ENCODE measurements at places on chromosomes 2 and 18.
A peak's percentile ranks its signal among the peaks of the same experiment; 100 is the strongest.

DNA sequence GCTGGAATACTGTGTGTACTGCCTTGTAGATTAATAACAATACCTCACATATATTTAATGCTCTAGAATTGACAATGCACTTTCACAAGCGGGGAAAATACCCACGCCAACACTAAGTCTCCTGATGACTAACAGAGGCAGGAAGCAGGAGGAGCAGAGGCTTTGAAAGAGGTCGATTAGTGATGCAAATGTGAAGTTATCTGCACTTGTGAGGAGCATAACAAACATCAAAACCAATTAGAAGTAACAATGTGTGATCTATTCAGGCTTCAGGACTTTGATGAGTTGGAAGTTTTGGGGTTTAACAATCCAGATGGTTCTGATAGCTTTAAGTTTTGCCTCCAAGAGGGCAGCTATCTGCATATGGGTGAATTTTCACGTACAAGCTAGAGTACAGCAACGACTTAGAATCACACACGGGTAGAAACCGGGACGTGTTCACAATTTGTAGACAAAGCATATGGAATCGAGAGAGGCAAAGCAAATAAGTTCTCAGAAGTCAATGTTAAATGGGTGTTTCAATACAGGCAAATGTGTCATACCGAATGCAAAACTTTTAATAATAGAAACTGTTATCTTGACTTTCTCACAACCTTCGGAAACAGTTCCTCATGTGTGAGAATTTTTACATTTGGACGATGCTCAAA is 114.5 kb downstream of the METTL8 start:
- no peak for DNase-seq
- H3K27ac ChIP-seq, result no peak overlapping the region
- peaks cover 2% of the 10 kb centered on the region for H3K36me3 ChIP-seq
- H3K4me3 ChIP-seq, result no peak overlapping the region
- peaks cover 7% of the 10 kb centered on the region for H3K4me1 ChIP-seq
- no peaks in the 10 kb centered on the region for H3K27me3 ChIP-seq

DNA sequence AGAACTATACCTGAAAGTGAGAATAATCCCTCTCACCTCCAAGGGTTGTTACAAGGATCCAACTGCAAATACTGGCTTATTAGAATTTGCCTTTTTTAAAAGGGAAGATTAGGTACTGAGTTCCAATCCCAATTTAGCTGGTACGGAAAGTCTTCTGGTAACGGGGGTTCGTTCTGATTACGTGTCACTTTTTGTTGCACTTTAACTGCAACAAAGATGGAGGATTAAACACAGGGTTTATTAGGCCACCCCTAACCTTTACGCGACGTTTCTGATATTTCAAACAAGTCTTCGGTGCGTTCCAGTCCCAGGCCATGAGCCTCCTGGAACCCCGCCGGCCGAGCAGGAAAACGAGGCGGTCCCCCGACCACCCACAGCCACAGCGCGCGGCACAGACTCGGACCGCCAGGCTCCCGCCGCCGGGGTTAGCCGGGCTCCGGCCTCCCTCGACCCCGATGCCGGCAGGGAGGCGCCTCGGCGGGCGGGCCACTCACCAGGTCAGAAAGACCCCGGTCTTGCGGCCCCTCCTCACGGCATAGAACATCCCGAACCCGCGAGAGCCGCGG is 411 bp downstream of the RNASEH1 start:
- no peaks in the 10 kb centered on the region for H3K27me3 ChIP-seq
- H3K4me1 ChIP-seq, result peaks cover 21% of the 10 kb centered on the region
- H3K4me3 ChIP-seq, result peak overlapping the region; percentile 91
- DNase-seq, result peak; percentile 52

- DNase-seq, result peak; percentile 84
- H3K27ac ChIP-seq, result no peak overlapping the region
- H3K27me3 ChIP-seq, result no peaks in the 10 kb centered on the region
These were observed 26.3 kb downstream of the MRPL35 start for GRCh38 chr2:86225581-86225980.

GRCh38 chr2:22843919-22844537 is 541.0 kb upstream of the KLHL29 start:
- no peaks in the 10 kb centered on the region for H3K36me3 ChIP-seq
- no peaks in the 10 kb centered on the region for H3K4me1 ChIP-seq

GRCh38 chr2:116317111-116317510 is 1497.4 kb upstream of the DDX18 start:
- no peak overlapping the region for H3K4me3 ChIP-seq
- H3K27me3 ChIP-seq, result no peaks in the 10 kb centered on the region
- no peak for DNase-seq
- no peaks in the 10 kb centered on the region for H3K4me1 ChIP-seq

- H3K4me3 ChIP-seq, result no peak overlapping the region
- peaks cover 11% of the 10 kb centered on the region for H3K4me1 ChIP-seq
- DNase-seq, result no peak
- H3K27ac ChIP-seq, result no peak overlapping the region
- no peaks in the 10 kb centered on the region for H3K36me3 ChIP-seq
These were observed 29.6 kb downstream of the GAD1 start for GRCh38 chr2:170846314-170846713.

DNA sequence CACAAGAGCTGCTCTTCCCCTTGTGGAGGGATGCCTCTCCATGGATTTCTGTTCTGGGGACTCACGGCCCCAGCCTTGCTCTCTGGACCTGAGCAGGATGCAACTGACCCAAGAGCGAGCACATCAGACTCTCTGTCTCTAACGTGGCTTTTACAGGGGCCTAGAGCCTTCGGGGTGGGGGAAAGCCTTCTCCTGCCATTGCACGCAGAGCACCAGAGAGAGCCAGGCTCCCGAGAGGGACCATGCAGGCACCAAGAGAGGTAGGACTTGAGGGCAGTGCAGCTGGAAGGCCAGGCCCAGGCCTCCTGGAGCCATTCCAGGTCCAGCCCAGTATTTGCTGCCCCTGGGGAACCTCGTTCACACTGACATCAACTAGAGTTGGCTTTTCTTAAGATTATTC is 475.6 kb upstream of the MYT1L start:
- H3K4me1 ChIP-seq, result no peaks in the 10 kb centered on the region
- no peak overlapping the region for H3K4me3 ChIP-seq
- DNase-seq, result no peak
- no peaks in the 10 kb centered on the region for H3K36me3 ChIP-seq
- H3K27ac ChIP-seq, result no peak overlapping the region
- no peaks in the 10 kb centered on the region for H3K27me3 ChIP-seq

- DNase-seq, result no peak
- H3K27ac ChIP-seq, result no peak overlapping the region
- peaks cover 5% of the 10 kb centered on the region for H3K4me1 ChIP-seq
- no peaks in the 10 kb centered on the region for H3K36me3 ChIP-seq
- no peaks in the 10 kb centered on the region for H3K27me3 ChIP-seq
- no peak overlapping the region for H3K4me3 ChIP-seq
These were observed 77.4 kb upstream of the TAF1B start for GRCh38 chr2:9765611-9766531.

- H3K27me3 ChIP-seq, result no peaks in the 10 kb centered on the region
- H3K4me3 ChIP-seq, result no peak overlapping the region
- H3K27ac ChIP-seq, result no peak overlapping the region
- H3K36me3 ChIP-seq, result no peaks in the 10 kb centered on the region
- H3K4me1 ChIP-seq, result no peaks in the 10 kb centered on the region
- no peak for DNase-seq
These were observed 53.9 kb upstream of the CTAGE1 start for GRCh38 chr18:22471546-22472131.

GRCh38 chr18:63433334-63433866 is 11.1 kb upstream of the VPS4B start:
- no peaks in the 10 kb centered on the region for H3K4me1 ChIP-seq
- no peak overlapping the region for H3K4me3 ChIP-seq
- H3K27me3 ChIP-seq, result no peaks in the 10 kb centered on the region
- no peaks in the 10 kb centered on the region for H3K36me3 ChIP-seq

DNA sequence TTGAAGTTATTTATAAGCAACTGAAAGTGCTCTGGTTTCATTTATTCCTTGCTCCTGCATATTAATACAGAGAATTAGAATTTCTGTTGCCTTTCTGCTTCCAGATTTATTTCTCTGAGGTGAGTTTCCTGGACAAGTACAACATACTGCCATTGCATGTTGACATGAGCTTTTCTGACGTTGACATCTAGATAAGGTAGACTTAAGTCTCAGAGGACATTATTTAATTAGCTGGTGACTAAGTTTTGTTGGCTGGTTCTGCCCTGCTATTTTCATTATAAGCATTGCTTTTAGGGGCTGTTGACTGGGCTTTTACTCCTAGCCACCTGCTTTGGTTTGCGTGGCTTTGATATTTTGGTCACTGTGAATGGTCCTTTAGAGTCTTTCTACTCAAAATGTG is 282.9 kb upstream of the SPRED2 start:
- no peaks in the 10 kb centered on the region for H3K27me3 ChIP-seq
- no peaks in the 10 kb centered on the region for H3K4me1 ChIP-seq
- DNase-seq, result no peak
- no peak overlapping the region for H3K27ac ChIP-seq
- H3K4me3 ChIP-seq, result no peak overlapping the region
- no peaks in the 10 kb centered on the region for H3K36me3 ChIP-seq

- H3K4me3 ChIP-seq, result no peak overlapping the region
- no peak overlapping the region for H3K27ac ChIP-seq
- H3K36me3 ChIP-seq, result no peaks in the 10 kb centered on the region
- DNase-seq, result no peak
- no peaks in the 10 kb centered on the region for H3K27me3 ChIP-seq
These were observed 61.1 kb upstream of the IGFBP5 start for GRCh38 chr2:216756435-216756834.

- no peaks in the 10 kb centered on the region for H3K36me3 ChIP-seq
- no peaks in the 10 kb centered on the region for H3K4me1 ChIP-seq
- H3K4me3 ChIP-seq, result no peak overlapping the region
- no peaks in the 10 kb centered on the region for H3K27me3 ChIP-seq
- peak; percentile 66 for DNase-seq
These were observed 390.9 kb upstream of the TRIB2 start for GRCh38 chr2:12325806-12326205.

- H3K4me1 ChIP-seq, result no peaks in the 10 kb centered on the region
- H3K27me3 ChIP-seq, result no peaks in the 10 kb centered on the region
- no peak overlapping the region for H3K27ac ChIP-seq
- no peak overlapping the region for H3K4me3 ChIP-seq
These were observed 147.0 kb downstream of the PPP1R1C start for GRCh38 chr2:182132605-182133004.

- no peaks in the 10 kb centered on the region for H3K4me1 ChIP-seq
- H3K36me3 ChIP-seq, result no peaks in the 10 kb centered on the region
- H3K27ac ChIP-seq, result no peak overlapping the region
- no peaks in the 10 kb centered on the region for H3K27me3 ChIP-seq
These were observed 128.3 kb upstream of the SPATS2L start for GRCh38 chr2:200177971-200178911.

- no peak overlapping the region for H3K4me3 ChIP-seq
- peaks cover 12% of the 10 kb centered on the region for H3K36me3 ChIP-seq
- DNase-seq, result no peak
- peaks cover 2% of the 10 kb centered on the region for H3K4me1 ChIP-seq
These were observed 34.7 kb downstream of the SPOPL start for GRCh38 chr2:138536302-138536701.

DNA sequence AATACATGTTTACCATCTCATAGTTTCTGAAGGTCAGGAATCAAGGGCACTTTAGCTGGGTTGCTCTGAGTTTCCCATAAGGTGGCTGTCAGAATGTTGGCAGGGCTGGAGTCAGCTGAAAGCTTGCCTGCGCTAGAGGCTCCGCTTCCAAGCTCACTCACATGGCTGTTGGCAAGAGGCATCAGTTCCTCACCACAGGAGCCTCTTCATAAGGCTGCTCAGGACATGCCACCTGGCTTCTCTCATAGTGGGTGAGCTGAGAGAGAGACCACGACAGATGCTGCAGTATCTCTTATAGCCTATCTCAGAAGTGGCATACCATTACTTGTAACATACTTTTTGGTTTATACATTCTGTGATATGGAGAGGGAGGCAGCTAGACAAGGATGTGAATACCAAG is 7.2 kb downstream of the HADHB start:
- DNase-seq, result no peak
- no peak overlapping the region for H3K4me3 ChIP-seq
- H3K27ac ChIP-seq, result no peak overlapping the region
- H3K36me3 ChIP-seq, result peaks cover 8% of the 10 kb centered on the region

DNA sequence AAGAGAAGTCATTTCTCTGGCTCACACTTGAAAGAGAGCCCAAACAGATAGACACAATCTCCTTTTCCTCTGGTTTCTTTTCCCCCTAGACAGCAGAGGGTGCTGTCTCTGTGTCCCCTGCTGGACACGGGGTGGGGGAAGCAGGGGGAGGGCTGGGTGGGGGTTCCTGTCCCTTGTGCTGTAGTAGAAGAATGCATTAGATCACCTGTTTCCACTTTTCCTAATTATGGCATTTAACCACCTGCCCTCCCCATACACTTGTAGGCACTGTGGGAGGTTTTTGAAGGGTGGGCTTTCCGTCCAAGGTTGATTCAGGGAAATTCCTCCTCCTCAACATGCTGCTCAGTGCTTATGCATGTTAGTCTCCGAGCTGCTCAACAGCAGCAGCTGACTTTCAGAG is 206.2 kb upstream of the EPAS1 start:
- peak; percentile 5 for DNase-seq
- H3K36me3 ChIP-seq, result peaks cover 32% of the 10 kb centered on the region
- no peak overlapping the region for H3K27ac ChIP-seq

GRCh38 chr2:27024812-27025211 is 8.0 kb upstream of the TMEM214 start:
- no peak overlapping the region for H3K27ac ChIP-seq
- peaks cover 3% of the 10 kb centered on the region for H3K36me3 ChIP-seq
- DNase-seq, result no peak
- no peak overlapping the region for H3K4me3 ChIP-seq
- H3K27me3 ChIP-seq, result no peaks in the 10 kb centered on the region
- no peaks in the 10 kb centered on the region for H3K4me1 ChIP-seq

GRCh38 chr2:175432021-175432420 is 250.5 kb upstream of the ATP5MC3 start:
- no peak overlapping the region for H3K4me3 ChIP-seq
- no peaks in the 10 kb centered on the region for H3K27me3 ChIP-seq
- H3K27ac ChIP-seq, result no peak overlapping the region
- DNase-seq, result no peak

GRCh38 chr2:160816916-160817499 is 323.4 kb upstream of the RBMS1 start:
- no peaks in the 10 kb centered on the region for H3K27me3 ChIP-seq
- DNase-seq, result no peak
- no peak overlapping the region for H3K4me3 ChIP-seq
- H3K4me1 ChIP-seq, result no peaks in the 10 kb centered on the region
- no peak overlapping the region for H3K27ac ChIP-seq

GRCh38 chr18:11020877-11021414 is 128.4 kb downstream of the PIEZO2 start:
- H3K4me1 ChIP-seq, result no peaks in the 10 kb centered on the region
- H3K27me3 ChIP-seq, result no peaks in the 10 kb centered on the region
- H3K27ac ChIP-seq, result no peak overlapping the region
- no peaks in the 10 kb centered on the region for H3K36me3 ChIP-seq

- peak overlapping the region; percentile 43 for H3K27ac ChIP-seq
- no peak overlapping the region for H3K4me3 ChIP-seq
- DNase-seq, result no peak
- no peaks in the 10 kb centered on the region for H3K4me1 ChIP-seq
These were observed 55.3 kb downstream of the HS1BP3 start for GRCh38 chr2:20595439-20596192.

- peaks cover 4% of the 10 kb centered on the region for H3K4me1 ChIP-seq
- no peak for DNase-seq
- H3K27me3 ChIP-seq, result no peaks in the 10 kb centered on the region
- no peak overlapping the region for H3K4me3 ChIP-seq
- no peak overlapping the region for H3K27ac ChIP-seq
These were observed 32.9 kb downstream of the CD28 start for GRCh38 chr2:203739351-203739750.
